ENCODE measurements at places on chromosomes 7 and 10.

DNA sequence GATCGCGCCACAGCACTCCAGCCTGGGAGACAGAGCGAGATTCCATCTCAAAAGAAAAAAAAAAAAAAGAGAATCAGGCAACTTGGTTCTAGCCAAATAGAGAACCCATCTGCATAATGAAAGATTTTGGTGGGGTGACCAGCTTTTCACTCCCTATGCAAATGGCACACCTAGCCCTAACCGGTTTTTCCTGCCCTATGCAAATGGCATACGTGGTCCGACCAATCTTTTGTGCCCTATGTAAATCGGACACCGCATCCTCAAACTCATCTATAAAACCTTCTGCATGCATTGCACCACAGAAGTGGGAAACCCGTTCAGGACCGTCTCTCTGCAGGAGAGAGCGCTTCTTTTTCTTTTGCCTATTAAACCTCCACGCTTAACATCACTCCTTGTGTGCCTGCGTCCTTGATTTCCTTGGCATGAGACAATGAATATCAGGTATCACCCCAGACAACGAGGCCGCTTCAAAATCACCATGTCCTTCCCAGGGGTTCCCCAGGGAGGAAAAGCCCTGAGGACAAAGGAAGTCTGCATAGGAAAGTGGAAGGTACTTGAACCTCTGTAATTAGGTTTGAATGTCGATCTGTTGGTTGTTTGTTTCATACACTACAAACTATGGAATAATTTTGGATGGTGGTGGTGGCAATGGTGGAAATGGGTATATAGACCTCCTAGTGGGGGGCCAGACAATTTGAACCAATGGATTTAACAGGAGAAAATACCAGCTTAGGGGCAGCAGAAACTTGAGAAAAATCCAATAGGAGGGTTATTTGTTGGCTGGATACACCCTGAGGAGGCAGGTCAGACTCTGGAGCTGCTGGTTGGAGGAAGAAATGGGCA lies 396.2 kb downstream of the TYW1 start:
- no peak for DNase-seq

DNA sequence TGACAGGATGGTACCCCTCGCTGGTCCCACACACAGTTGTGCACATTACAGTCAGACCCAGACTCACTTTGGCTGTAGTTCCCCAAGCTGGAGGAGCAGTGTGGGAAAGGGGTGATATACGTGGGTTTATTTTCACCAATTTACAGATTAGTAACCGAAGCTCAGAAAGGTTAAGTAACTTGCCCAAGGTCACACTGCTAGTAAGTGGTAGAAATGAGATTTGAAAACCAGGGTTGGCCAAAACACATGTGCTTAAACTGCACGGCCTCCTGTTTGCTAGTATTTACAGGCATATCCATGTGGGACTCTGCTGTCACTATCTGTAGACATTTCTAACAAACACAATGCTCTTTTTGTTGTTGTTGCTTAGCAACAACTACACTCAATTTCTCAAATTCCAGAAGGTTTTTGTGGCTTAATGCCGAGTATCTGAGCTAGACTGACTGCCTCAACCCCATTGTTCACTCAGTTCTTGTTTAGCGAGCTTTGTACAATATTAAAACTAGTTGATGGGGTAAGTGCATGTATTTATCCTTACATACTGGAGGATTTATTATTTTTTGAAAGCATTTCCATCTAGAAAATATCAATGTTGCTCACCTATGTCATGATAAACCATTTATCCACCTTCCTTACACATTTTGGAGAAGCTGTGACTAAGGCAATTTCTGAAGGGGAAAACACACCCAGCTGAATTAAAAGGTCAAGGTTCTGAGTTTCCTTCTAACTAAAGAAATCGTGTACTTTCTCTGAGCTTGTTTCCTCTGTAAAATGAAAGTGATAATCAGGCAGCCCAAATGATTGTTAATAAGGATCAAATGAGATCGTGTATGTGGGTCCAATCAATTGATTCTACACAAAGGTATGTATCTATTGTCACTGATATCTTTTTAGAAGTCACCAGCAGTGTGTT lies 5.3 kb upstream of the TMEM139 start:
- no peak for DNase-seq

- no peak for DNase-seq
Observed at GRCh38 chr10:81019029-81019890, 481.6 kb downstream of the SH2D4B start.

- no peak for DNase-seq
Observed at GRCh38 chr10:2927958-2928840, 139.1 kb upstream of the PFKP start.

DNA sequence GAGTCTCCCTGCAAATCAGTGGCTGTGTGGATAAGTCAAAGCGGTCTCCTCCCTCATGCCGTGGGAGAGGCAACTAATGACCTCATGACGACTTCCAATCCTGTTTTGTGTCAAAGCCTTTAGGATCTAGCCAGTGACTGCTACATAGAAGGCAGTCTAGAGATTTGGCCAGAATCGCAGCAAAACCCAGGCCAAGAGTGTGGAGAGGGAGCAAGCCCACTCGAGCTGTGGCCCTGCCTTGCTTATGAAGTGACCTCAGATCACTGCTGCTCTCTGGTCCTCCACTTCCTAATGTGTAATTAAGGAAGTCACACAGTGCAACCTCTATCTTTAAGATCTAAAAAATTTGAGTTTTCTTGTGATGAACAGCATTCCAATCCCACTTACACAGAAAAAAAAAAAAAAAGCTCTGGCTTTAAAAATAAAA lies 296.7 kb upstream of the KLF6 start:
- no peak for DNase-seq

DNA sequence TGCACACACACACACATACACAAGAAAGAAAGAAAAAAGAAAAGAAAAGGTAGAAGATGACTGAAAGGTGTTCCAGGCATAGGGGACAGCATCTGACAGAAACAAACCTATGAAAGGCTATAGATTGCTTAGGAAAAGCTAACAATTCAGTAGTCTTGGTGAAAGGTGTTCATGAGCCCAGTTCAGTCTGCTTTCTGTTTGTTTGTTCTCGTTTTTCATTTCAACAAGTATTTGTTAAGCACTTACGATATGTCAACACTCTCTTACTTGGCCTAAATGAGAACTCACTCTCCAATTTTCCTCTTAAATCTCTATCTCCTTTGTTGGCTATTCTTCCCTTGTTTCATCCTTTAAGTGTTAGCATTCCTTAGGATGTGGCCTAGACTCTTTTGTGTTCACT lies 133.2 kb downstream of the GRM8 start:
- DNase-seq, result no peak

GRCh38 chr10:27481486-27481885 lies 22.6 kb upstream of the RAB18 start:
- no peak for DNase-seq

GRCh38 chr10:78337016-78337415 lies 303.4 kb downstream of the RPS24 start:
- no peak for DNase-seq

- DNase-seq, result no peak
Observed at GRCh38 chr7:111796671-111797070, 234.4 kb upstream of the IMMP2L start.

- no peak for DNase-seq
Observed at GRCh38 chr10:106931159-106931852, 233.2 kb downstream of the SORCS1 start.

GRCh38 chr7:34016876-34017275 lies 111.5 kb downstream of the BMPER start:
- no peak for DNase-seq

GRCh38 chr10:72011016-72011415 lies 46.8 kb downstream of the CHST3 start:
- DNase-seq, result no peak

DNA sequence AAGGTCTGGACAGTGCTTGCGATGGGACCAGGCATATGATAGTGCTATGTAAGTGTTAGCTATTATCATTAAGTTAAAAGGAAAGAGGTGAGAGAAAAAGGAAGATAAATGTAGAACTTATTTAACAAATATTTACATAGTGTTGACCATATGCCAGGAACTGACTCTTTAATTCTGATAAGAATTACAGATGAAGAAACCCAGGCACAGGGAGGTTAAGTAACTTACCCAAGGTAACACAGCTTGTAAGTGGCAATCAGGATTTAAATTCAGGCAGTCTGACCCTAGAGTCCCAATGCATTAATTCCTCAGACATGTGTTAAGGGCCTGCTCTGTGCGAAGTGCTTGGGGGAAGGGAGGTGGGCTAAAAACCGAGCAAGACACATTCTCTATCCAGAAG lies 11.1 kb downstream of the FFAR4 start:
- no peak for DNase-seq

DNA sequence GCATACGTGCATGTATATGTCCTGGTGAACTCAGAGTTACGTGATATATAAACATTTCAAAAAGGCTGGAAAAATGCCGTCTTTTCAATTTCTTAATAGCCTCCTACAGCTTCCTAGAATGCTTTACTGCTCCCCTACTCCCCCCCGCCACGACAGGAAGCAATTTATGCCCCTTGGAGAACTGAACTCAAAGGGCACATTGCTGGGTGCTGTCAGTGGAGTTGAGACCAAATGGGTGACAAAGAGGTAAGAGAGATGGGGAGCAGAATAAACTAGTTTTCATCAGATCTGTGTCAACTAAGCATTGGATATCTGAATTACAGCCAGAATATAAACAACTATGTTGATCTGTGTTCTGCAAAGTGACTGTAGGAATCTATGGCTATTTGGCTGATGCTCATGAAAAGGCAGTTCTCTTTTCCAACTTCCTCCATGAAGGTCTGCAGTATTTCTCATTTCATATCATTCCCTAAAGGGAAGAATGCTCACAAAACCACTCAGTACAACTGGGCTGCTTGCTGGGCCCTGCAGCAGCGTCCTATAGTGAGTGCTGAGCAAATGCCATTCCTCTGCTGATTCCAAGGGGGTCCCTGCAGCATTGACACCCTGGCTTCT lies 171.3 kb upstream of the HPS1 start:
- DNase-seq, result no peak

DNA sequence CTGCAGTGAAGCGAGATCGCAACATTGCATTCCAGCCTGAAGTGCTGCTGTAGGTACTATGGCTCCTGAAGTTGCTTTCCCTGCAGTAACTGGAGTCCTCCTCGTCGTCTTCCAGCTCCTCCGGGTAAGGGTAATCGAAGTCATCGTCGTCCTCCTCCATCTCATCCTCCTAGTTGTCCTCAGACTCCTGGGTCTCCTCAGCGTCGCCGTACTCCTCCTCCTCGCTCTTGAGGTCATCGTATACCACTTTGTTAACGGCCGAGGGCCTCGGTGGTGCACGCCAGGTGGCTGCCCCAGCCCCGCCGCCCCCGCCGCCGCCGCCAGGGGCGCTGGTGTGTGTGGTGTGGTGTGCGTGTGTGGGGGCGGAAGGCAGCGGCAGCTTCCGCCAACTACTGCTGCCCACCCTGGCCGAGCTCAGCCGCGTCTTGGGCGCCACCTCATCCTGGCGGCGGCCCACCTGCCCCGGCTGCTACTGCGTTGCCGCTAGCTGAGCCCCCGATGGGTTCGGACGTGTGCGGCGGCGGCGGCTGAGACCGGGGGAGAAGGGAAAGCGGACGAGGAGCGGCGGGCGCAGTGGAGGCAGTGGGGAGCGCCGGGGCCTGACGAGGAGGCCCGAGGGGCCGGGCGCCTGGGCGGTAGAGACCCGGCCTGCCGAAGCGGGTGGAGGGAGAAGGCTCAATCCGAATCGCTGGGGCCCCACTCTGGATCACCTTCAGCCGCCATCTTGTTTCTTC lies 11.8 kb upstream of the ACBD5 start:
- DNase-seq, result no peak

DNA sequence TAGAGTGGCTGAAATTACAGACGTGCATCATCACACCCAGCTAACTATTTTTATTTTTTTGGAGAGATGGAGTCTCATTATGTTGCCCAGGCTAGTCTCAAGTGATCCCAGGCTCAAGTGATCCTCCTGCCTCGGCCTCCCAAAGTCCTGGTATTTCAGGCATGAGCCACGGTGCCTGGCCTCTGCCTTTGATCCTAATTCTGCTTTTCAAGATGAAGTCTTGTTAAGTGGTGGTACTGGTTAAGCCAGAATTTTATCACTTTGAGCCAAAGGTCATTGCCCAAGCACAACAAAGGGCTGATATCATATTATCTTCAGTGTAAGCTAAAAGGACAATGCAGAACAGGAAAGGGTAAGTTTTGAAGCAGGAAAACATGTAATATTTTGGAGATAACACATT lies 64.2 kb downstream of the MYOF start:
- no peak for DNase-seq

- DNase-seq, result no peak
Observed at GRCh38 chr7:1054861-1055450, 10.6 kb downstream of the GPR146 start.

DNA sequence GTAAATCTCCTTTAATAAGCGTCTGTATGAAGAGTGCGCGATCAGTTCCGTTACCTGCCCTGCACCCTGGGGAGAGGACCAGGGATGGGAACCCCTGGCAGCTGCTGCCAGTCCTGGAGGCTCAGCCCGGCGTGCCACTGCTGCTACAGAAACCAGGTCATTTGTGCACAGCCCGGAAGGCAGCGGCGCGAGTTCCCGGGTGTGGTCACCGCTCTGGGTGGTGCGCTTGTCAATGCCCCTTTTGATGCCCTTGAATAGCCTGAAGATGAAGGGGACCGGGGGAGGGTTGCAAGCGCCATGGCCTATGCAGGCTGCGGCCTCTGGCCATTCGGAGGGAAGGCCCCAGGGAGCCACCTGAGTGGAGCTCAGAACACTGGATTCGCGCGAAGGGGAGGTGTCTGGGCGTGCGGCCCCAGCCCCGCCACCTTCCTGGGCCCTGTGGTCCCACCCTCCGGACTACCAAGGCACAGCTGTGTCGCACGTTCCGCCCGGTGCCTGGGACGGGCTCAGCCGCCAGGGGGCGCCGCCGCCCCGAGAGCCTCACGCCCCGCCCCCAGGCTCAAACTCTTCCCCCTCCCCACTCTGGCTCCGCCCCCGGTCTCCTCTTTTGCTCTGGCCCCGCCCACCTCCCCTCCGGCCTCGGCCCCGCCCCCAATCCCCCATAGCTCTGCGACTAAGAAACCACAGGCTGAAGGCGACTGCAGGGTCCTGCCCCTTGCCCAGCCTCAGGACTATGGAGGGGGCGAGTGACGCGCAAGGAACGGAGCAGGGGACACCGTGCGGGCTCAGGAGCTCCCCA lies 16.5 kb downstream of the AP5Z1 start:
- no peak for DNase-seq

DNA sequence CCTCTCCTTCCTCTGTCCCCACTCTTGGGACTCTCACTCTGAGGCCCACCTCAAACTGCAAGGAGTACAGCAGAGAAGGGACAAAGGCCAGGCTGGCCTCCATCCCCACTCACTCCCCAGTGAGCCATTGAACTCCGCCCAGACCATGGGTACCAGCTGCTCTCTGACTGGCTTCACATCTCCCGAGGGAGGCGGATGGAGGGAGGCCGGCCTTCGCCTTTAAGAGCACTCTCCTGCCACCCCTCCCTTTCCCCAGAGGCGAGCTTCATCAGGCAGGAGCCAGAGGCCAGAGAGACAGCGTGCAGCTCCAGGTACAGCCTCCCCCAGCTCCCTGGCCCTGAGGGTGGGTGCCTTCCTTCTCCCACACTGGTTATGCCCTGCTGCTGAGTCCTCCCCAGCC lies 1.8 kb upstream of the LDB3 start:
- no peak for DNase-seq

- DNase-seq, result no peak
Observed at GRCh38 chr7:112930787-112931186, 140.6 kb upstream of the TMEM168 start.

- no peak for DNase-seq
Observed at GRCh38 chr10:32065856-32066255, 9.6 kb upstream of the KIF5B start.

Measured in NCI-H2081 treated with DMSO at 0.1 percent for 48 hours (cell line).